CD4-positive, alpha-beta T cell (primary cell): ENCODE measurements at places on chromosomes 3 and 15. TPM values are rescaled to one million over a fixed set of nuclear protein-coding genes. Genes with fewer than 3 reads are reported as not detected.

GRCh38 chr3:56879436-56880215 is 77.9 kb upstream of the ARHGEF3 start:
- no peak for DNase-seq

DNA sequence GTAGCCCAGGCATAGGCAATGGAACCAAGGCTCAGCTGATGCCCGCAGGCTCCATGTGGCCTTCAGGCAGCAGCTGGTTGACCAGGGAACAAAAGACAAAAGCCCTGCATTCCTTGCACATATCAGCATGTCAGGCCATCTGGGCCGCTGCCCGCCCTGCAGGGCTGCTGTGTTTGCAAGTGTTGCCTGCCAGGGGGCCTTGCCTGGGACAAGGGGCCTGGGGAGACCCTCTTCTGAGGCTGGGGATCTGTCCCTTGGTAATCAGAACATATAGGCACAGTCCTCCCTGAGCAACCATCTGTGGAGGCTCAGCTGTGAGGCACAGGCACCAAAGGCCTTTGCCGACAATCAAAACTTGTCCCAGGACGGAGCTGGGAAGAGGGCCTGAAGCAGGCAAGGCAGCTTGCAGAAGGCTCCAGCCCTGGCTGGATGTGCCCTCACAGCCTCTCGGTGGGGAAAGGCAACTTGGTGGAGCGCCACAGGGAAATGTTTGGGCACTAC is 138.2 kb downstream of the TPRA1 start:
- DNase-seq, result no peak

DNA sequence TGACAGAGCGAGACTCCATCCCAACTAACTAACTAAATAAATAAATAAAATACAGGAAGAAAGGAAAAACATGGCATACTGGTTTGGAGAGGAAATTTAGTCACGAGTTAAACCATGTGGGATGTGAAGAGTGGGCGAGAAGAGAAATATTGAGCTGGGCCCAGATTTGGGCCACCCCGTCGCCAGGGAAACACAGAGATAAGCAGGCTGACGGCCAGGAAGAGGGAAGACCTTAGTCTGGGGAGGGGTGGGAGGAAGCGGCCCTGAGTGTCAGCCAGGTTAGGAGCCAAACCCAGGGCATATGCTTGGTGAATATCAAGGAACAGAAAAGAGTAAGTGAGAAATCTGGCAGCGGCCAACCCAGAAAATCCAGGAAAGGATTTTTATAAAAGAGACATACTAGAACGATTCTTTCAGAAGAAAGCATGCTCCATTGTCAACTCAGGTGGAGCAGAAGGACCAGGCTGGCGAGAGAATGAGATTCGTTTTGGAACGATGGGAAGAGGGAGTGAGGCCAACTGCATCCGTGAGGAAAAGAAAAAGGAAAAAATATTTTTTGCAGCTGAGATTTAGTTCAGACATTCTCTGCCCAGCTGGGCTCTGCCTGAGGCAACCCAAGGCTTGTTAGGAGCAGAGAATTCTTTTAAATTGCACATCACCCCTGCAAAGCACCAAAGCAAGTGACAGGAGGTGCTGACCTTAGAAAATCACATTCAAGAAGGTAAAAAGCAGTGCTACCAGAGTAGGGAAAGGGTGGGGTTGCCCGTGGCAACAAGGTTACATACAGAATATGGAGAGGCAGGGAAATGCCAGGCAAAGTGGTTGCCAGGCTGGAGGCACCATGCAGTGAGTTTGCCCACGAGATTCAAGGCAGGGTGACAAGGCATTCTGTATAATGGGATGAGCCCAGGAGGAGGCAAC is 59.3 kb upstream of the RAD18 start:
- no peak for DNase-seq

GRCh38 chr3:123783811-123784210 is 100.3 kb downstream of the MYLK start:
- no peak for DNase-seq

- no peak for DNase-seq
Observed at GRCh38 chr3:17965331-17965730, 222.9 kb upstream of the TBC1D5 start.

- DNase-seq, result no peak
Observed at GRCh38 chr15:36110659-36110993, 468.8 kb upstream of the CDIN1 start.

DNA sequence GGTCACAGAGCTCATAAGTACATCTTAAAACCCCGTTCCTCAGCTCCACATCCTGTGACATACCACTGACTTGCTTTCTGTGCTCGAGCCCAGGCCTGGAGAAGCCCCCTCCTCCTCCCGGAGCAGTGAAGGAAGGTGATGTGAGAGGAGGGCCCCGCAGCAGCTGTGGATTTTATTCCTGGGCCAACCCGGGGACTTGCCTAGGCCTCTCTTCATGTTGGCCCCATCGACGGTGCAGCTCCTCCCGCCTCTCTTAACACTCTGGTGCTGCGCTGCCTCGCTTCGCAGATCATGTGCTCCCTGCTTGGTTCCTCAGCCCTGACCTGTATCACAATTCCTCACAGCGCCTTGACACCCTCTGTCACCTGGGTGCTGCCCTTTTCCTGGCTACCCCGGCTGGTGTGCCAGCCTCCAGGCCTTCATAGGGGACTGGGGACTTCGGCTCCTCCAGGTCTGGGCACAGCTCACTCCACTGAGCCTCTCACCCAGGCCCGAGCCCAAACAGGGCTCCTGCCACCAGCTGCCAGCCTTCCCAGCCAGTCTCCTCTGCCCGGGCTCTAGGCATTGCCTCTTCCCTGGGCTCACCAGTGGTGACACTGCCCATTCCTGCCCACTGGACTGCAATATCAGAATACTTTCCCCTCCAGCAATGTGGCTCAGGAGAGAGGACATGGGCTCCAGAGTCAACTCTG is 21.5 kb downstream of the MAGEF1 start:
- DNase-seq, result no peak

- DNase-seq, result no peak
Observed at GRCh38 chr3:37577697-37578096, 284.0 kb upstream of the CTDSPL start.

The VEPH1 gene
- total RNA-seq, result not detected
